Stimulated activated CD4-positive, alpha-beta T cell treated with anti-CD3 and anti-CD28 coated beads, TNF-alpha, amount 100 ng/mL, for 1 hour (primary cell): ENCODE measurements at places on chromosomes 4 and X.

DNA sequence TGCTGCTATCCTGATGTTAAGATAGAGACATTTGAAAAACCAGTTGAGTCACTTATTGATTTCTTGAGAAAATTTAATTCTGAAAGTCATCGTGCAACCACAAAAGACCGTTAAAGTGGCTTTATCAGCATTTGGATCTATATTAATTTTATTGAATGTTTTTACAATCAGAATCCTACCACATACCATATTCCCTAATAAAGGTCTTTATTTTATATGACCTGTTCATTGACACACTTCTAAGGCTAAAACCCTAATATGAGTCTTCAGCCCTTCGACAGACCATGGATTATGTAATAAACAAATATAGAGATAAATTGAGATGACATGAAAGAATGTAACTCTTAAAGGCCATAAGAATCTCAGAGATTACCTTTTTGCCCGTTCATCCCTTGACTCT lies 68.1 kb downstream of the BANK1 start:
- DNase-seq = no peak

GRCh38 chr4:187283201-187283955 lies 559.7 kb upstream of the FAT1 start:
- no peak for DNase-seq

GRCh38 chrX:16931371-16931770 lies 15.1 kb upstream of the REPS2 start:
- DNase-seq = no peak

DNA sequence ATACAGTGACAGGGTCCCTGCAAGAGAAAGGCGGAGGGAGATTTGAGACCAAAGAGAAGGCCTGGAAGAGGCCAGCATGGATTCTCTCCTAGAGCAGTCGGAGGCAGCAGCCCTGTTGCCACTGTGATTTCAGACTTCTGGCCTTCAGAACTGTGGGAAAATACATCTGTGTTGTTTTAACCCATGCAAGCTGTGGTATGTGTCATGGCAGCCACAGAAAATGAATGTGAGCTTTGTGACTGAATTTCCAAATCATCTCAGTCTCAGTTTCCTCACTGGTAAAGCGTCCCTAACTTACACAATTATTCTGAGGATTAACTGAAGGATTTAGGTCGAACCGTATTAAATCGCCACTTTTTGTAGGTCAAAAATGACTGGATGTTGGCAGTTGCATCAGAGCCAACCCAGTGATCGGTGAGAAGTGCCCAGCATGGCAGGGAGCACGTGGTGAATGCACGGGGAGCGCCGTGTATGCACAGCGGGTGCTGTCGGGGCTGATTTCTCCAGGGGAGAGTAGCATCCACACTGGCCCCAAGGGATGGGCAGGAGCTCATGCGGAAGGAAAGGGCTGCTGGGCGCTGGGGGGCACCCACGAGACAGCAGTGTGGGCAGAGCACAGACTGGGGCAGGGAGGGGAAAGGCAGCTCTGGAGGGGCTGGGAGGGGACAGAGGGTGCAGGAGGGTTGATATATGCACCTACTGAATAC lies 23.8 kb upstream of the NSG1 start:
- no peak for DNase-seq

DNA sequence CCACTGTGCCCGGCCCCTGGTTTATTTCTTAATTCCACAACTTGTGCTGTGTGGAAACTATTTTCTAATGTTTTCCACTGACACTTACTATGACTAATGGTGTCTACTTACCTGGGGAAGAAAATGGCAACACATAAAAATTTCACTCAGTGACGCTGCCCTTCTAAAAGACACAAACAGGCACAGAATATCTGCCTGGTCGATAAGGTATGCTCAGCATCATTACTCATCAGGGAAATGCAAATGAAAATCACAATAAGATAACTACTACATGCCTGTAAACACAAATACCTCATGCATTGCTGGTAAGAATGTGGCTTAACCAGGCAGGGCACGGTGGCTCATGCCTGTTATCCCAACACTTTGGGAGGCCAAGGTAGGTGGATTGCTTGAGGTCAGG lies 61.6 kb downstream of the UBE2K start:
- no peak for DNase-seq

- DNase-seq = no peak
These were observed 156.8 kb downstream of the GRXCR1 start for GRCh38 chr4:43049326-43049725.

- no peak for DNase-seq
These were observed 91.1 kb downstream of the SEL1L3 start for GRCh38 chr4:25771672-25772071.

DNA sequence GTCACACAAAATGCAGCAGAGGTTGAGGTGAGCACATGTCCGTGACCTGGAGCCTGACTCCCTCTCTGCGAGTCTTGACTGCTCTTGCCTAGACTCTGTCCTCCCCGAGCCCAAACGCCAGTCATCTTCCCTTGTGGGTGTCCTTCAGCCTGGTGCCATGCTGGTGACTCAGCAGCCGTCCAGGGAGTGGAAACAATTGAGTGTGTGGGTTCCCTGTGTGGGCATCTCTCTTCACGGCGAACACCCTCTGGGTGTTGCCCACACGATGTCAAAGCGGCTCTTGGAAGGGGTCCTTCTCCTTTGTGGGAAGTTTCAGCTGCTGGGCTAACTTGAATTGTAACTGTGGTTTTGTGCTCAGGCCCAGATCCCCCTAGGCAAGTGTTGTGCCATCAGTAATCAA lies 17.5 kb upstream of the MSANTD1 start:
- DNase-seq = no peak

DNA sequence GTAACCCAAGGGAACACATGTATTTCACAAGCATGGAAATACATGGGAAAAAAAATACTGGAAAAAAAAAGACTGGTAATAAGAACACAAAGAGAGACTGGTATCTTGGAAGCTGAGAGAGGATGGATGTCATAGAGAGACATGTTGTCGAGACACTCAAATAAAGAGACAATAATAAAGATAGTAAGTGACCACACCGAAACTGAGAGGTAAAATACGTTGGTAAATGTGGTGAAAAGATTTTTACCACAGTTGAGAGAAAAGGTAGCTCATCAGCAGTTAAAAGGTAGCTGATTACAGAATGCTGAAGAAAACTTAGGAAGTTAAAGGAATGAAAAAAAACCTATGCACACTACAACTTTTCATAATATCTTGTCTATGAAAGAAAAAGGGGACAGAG lies 81.1 kb downstream of the ARAP2 start:
- no peak for DNase-seq

GRCh38 chr4:94181815-94182214 lies 25.9 kb upstream of the SMARCAD1 start:
- DNase-seq = no peak

GRCh38 chrX:68717196-68717595 lies 69.7 kb downstream of the STARD8 start:
- no peak for DNase-seq

DNA sequence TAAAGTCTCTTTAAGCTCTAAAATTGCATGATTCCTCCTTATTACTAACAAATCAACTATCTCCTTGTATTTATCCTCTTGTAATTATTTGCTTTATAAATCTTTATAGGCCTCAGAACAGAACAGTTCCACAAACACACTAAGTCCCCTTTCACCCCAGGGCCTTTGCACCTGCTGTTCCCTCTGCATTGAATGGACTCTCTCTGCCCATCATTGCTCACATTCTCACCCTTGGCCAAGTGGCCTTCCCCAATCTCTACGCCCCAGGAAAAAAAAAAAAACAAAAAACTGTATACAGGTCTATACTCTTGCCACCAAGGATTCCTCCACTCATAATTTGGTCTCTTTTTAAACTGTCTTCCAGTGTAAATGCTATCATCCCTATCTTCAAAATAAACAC lies 53.7 kb downstream of the TEC start:
- no peak for DNase-seq

- no peak for DNase-seq
These were observed 49.8 kb downstream of the DLG3 start for GRCh38 chrX:70494441-70494840.

- no peak for DNase-seq
These were observed 377 bp downstream of the CHRNA9 start for GRCh38 chr4:40335525-40335894.

GRCh38 chr4:8615921-8616787 lies 23.6 kb downstream of the CPZ start:
- DNase-seq = no peak

GRCh38 chrX:38277136-38277535 lies 50.2 kb downstream of the RPGR start:
- DNase-seq = no peak

DNA sequence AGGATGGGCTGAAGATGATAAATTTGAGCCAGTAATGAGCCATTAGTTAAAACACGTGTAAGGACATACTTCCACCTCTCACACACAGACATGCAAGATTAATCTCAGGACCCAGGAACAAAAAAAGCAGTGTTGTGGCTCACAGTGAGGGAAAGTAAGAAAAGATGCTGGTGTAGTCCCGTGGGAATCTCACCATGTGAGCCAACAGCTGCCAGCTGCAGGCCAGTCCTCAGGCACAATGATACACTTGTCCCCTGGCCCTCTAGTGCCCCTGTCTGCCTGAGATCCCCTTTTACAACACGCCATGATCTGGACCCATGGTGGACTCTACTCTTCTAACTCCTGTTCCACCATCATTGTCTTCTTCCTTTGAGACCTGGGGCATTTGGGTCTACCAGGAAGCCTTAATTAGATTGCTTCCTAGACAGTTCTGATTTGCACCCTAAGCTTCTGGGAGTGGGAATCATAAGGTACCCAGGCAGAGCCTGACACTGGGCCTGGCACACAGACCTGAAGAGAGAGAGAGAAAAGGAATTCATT lies 194.7 kb downstream of the STIM2 start:
- no peak for DNase-seq

- DNase-seq = no peak
These were observed 9.1 kb downstream of the PPAT start for GRCh38 chr4:56426273-56426672.

DNA sequence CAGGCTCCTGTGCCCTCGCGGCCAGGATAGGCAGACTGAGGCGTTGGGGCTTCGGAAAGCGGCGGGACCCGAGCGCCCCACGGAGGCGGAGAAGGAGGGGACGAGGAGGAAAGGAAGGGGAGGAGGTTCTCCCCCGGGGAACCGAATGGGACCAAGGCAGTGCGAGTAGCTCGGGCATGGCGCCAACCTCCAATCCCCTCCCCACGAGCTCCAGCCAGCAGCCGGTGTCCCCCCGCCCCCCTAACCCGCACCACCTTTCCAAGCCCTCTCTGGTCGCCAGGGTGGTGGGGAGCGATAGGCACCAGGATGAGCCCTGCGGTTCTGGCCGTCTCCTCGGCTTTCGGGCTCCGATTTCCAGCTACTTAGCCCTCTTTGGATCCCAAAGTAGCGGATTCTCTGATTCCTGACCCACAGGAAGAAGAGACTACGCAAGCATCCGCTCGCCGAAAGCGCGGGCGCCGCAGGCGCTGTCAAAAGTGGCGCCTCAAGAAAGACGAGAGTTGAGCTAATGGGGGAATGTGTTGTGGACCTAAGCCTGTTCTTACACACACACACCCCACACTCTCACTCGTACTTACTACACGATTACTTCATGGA lies 15.2 kb upstream of the ZIC3 start:
- DNase-seq = no peak

DNA sequence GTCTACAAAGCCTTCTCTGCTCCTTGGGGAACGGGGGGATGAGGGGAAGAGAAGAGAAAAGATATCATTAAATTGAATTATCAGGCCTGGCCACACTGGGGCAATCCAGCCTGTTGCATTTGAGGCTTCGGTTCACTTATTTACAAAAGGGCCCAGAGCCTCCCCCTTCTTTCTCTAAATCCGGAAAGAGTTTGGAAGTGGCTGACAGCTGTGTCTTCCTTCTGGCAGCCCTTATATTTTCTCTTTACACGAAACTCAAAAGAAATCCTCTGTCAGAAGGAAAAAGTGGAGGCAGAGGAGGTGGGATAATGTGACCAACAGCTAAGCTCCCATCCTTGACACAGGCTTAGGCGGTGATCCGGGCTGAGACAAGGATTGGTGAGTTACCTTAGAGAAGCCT lies 158.3 kb upstream of the TAPT1 start:
- DNase-seq = no peak

DNA sequence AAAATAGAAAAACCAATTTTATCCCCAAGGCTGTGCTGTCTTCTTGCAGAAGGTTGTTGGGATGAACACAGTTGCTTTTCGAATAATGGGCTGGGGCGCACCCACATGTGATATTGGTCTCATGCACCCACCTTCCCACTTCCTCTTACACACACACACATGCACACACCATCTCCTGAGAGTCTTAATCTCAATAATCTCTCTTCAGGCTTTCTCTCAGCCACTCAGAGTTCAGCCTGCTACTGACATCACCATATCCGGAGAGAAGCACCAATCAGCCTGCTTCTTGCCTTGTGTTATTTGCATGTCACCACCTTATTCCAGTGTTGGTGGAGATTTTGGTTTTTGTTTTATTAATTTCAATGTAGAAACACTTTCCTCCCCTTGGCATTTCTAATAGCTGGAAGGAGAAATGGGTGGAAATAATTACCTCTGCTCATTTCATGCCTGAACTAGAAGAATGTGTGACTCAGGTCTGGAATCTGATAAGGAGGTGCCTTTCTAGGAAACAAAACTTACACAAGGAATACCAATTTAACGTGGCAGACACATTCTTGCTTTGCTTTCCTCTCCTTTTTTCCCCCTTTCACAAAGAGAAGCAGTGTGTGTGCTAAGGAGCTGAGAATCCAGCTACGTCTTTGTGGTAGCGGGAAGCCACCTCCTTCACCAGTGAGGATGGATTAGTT lies 400.2 kb downstream of the MID1IP1 start:
- DNase-seq = no peak

DNA sequence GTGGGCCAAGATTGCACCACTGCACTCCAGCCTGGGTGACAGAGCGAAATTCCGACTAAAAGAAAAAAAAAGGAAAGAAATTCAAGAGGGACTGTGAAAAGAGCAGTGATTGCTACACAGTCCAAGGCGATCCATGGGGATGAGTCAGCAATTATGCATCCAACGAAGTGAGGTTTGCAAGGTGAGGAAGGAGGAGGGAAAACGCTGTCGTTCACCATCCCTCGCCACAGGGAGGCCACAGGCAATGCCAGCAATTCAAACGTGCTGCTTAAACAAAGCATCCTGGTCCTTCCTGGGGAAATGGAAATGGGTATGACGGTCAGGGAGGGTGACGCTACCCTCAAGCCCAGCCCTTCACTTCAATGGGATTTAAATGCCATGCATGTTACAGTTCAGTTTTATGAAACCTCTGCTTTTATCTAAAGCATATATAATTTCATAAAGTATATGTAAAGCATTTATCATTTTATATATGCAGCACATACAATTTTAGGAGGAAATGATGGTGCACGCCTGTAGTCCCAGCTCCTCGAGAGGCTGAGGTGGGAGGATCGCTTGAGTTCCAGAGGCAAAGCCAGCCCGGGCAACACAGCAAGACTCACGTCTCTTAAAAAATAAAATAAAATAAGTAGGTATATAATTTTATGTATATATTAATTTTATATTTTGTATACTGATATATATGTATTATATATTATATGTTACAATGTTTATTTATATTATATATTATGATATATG lies 108.7 kb downstream of the DHRSX start:
- no peak for DNase-seq

- DNase-seq = no peak
These were observed 5.0 kb downstream of the GPR78 start for GRCh38 chr4:8585186-8585585.

GRCh38 chr4:168662297-168662984 lies 165.6 kb downstream of the PALLD start:
- no peak for DNase-seq
